ENCODE measurements at places on chromosomes 4 and X.

- DNase-seq, result no peak
Observed at GRCh38 chr4:155565776-155566175, 100.9 kb upstream of the GUCY1A1 start.

GRCh38 chr4:68433582-68433981 lies 13.7 kb upstream of the TMPRSS11E start:
- no peak for DNase-seq

GRCh38 chr4:140004549-140004895 lies 149.5 kb downstream of the MAML3 start:
- DNase-seq, result no peak

DNA sequence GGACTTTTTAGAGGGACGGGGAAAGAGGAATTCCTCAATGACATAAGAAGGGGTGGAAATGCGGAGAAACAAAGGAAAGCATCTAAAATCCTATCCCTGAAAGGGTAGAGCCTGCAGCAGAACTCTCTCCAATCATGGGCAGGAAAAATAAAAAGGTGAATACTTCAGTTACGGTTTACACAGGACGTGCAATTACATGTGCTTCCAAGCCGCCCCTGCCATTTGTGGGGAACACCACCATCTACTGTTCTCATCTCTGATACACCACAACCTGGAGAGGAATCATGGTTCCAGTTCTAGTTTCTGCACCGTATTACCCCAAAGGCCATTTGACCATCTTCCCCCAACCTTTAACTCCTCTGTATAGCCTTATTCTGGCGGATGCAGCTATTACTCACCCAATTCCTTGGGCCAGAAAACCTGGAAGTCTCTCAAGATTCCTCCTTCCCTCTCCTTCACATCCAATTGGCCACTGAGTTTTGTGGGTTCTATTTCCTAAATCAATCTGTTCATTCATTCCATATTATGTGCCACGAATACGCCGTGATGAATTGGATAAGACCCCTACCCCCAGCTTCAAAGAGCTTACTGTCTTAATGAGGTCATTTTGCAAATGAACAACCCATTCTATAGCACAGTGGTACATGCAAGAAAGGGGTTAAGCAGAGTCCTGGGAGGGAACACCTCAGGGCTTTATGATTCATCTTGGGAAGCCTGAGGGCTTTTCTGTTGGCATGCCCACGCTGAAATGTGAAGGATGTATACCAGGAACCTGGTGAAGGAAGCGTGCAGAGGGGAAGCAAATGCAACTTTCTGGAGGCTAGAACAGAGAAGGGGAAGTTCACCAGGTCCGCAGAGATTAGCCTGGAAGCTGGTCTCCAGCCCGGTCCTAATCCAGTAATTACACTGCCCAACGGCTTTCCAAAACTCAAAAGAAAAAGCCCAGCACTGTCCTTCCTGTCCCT lies 1.4 kb upstream of the MSL3 start:
- DNase-seq, result no peak

DNA sequence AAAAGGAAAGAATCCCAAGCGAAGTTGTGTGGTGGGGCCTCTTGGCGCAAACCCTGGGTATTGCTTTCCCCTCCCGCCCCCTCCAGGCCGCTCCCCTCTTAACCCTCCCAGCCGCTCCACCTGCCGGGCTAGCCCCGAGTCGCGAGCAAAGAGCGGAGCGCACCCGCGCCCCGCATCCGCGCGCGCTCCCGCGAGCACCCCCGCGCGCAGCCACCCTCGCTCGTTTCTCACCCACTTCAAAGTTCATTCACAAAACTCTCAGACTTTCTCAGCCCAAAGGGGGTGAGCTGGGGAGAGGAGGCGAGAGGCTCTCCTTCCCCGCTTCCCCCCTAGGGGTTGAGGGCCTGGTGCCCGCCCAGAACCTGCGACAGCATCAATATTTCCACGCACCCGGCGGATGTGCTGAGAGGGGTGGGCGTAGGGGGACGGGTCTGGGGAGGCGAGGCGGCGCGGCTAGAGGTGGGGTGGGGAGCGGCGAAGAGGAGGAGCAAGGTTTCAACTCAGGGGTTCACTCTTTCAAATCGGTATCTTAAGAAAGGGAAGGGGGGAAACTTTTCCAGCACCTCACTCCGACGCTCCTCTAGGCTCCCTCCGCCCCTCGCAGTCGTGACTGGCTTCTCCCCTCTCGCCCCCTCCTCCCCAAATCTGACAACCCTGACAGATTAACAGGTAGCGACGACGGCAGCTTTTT lies 1.8 kb downstream of the MAML3 start:
- DNase-seq, result peak; percentile 83

DNA sequence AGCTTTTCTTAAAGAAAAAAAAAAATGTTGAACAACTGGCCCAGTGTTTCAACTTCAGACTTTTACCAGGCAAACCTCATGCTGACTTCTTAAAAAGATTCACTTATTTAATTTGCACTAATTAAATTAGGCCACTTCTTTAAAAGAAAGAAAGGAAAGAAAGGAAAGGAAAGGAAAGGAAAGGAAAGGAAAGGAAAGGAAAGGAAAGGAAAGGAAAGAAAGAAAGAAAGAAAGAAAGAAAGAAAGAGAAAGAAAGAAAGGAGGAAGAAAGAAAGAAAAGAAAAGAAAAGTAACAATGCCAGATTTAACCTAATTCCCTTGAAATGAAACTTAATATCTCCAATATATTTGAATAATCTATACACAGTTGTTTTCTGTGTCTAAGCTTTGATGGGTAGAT lies 71.4 kb upstream of the PRPS2 start:
- DNase-seq, result no peak

DNA sequence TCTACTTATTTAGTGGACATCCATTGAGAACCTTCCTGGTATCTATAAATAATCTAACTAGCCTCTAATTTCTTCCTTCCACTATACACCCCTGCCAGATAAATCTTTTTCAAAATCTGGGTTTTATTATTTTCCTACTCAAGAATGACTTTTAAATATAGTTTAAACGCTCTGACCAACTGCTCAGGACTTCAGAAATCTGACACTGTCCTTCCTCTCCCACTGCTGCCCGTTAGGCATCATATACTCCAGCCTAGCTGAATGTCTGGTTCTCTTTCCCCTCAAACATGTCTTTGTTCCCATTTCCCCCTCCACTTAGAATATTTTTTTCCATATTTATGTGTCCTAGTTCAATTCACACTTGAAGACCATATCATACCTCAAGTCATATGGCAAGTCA lies 35.2 kb upstream of the CBLL2 start:
- DNase-seq, result no peak

GRCh38 chr4:54498661-54499111 lies 159.1 kb upstream of the KIT start:
- no peak for DNase-seq

DNA sequence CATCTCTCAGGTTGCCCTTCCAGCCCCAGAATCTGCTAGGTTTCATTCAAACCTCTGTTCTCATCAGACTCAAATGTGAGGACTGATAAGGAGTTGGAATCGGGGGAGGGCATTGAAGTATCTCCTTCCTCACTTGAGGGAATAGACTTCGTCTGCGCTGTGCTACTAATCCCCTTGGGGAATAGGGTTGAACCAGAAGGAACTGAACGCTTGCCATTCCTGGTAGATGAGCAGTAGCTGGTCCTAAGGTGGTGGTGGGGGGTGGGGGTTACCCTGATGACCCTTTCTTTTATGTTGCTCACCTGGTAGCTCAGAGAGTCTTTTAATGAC lies 692 bp upstream of the SLC9A7 start:
- DNase-seq, result no peak

DNA sequence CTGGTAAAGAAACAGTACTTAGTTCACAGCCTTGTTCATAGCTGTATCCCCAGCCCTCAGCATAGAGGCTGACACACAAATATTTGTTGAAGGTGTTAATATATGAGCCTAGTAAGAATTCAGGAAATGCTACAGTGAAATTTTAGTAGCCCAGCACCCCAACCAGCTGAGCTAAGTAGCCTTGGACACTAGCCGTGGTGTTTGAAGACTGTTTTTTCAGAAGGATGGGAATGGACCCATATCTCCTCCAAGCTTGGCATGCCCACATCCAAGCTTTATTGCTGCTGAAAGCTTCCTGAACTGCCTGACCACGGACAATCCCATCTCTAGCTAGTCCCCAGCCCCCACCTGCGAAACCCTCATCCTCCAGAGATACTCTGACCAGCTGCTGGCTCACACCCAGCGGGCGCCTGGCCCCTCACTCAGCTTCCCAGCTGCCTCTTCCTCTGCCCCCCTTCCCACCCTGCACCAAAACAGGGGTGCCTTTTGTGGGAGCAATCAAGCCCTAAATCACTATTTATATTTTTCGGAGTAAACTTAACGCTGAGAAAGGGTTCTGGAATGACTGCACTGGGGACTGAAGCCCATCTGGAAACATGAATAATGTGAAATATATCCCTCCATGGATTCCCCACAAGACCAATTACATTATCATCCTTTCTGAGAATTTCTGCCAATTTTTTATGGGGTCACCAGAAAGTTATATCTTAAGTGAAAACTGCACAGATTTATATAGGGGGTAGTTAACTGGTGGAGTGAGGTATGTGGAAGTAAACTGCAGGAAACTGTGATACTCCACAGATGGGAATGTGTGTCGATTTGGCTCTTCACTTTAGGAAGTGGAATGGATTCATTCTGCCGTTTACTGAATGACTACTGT lies 41.1 kb upstream of the CBR4 start:
- DNase-seq, result no peak

GRCh38 chrX:15298201-15298600 lies 17.2 kb downstream of the ASB11 start:
- no peak for DNase-seq

- no peak for DNase-seq
Observed at GRCh38 chr4:67587156-67587555, 28.6 kb downstream of the STAP1 start.

DNA sequence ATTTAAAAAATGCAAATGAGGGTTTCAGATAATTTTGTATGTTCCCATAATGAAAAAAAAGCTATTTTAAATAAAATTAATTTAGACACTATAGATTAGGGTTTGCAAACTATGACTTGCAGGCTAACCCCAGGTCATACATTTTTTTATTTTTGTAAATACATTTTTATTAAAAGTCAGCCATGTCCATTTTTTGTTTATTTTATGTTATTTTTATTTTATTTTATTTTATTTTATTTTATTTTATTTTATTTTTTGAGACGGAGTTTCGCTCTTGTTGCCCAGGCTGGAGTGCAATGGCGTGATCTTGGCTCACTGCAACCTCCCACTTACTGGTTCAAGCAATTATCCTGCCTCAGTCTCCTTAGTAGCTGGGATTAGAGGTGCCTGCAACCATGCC lies 460.6 kb downstream of the IL15 start:
- no peak for DNase-seq

- peak; percentile 75 for DNase-seq
Observed at GRCh38 chrX:77003956-77004355, 443.2 kb upstream of the FGF16 start.

GRCh38 chr4:105619188-105619931 lies 66.9 kb downstream of the ARHGEF38 start:
- DNase-seq, result no peak
